ENCODE measurements at places on chromosomes 12 and 14.

- peaks cover 8% of the 10 kb centered on the region for H3K36me3 ChIP-seq
- H3K27me3 ChIP-seq = no peaks in the 10 kb centered on the region
- no peak for DNase-seq
- H3K4me1 ChIP-seq = peaks cover 9% of the 10 kb centered on the region
- H3K27ac ChIP-seq = no peak overlapping the region
Observed at GRCh38 chr14:77541905-77542304, 43.3 kb upstream of the ISM2 start.

DNA sequence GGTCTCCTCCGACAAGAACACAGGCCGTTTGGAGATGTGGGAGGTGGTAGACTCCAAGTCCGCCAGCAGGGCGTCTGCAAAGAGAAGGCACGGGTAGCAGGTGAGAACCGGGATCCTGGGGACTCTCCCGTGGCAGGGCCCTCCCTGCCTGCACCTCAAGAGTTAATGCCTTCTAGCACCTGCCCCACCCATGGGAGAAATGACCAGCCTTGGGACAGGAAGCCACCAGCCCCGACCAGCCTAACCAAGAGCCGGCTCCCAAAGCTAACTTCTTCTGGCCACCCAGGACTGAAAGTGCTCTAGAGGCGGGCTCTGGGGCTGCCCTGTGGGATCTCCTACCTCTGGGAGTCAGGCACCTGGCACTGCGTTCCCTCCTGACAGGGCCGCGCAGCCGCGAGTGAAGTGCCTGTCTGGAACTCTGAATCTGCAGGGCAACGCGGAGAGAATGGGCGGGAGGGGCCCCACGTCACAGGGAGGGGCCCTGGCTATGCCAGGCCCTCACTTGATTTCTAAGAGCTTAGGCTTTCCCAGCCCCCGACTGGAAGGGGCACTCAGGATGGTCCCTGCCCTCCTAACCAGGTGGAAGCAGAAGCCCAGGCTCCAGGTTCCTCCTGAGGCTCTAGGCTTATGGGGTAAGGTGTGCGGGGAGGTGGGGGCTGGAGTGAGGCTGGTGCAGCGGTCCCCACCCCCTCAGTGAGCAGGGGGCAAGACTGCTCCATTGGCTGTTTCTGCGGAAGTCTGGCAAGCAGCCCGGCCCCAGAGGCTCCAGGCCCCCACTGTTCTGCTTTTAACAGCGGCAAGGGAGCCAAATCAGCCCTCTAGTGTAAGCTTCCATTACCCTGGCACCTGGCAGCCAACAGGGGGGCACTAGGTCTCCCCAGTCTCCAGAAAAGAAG lies 23.6 kb upstream of the RPLP0 start:
- H3K36me3 ChIP-seq = peaks cover 9% of the 10 kb centered on the region
- H3K4me3 ChIP-seq = peak overlapping the region; percentile 10
- H3K27ac ChIP-seq = peak overlapping the region; percentile 73
- H3K4me1 ChIP-seq = peaks cover 52% of the 10 kb centered on the region
- no peak for DNase-seq

GRCh38 chr12:53049571-53050318 lies at the start of gene TNS2:
Gene TNS2, plus strand, starts transcription at chr12:53050065. Its CDS starts 121 bp downstream, at chr12:53050186.
- no peaks in the 10 kb centered on the region for H3K36me3 ChIP-seq
- H3K4me3 ChIP-seq = peak within 1 kb of the TSS; percentile 83
- peaks cover 84% of the 10 kb centered on the region for H3K4me1 ChIP-seq
- peak; percentile 83 for DNase-seq
- peak within 1 kb of the TSS; percentile 98 for H3K27ac ChIP-seq

- peaks cover 22% of the 10 kb centered on the region for H3K36me3 ChIP-seq
- peaks cover 23% of the 10 kb centered on the region for H3K4me1 ChIP-seq
- DNase-seq = no peak
Observed at GRCh38 chr14:52730709-52731111, 744 bp downstream of the STYX start.

DNA sequence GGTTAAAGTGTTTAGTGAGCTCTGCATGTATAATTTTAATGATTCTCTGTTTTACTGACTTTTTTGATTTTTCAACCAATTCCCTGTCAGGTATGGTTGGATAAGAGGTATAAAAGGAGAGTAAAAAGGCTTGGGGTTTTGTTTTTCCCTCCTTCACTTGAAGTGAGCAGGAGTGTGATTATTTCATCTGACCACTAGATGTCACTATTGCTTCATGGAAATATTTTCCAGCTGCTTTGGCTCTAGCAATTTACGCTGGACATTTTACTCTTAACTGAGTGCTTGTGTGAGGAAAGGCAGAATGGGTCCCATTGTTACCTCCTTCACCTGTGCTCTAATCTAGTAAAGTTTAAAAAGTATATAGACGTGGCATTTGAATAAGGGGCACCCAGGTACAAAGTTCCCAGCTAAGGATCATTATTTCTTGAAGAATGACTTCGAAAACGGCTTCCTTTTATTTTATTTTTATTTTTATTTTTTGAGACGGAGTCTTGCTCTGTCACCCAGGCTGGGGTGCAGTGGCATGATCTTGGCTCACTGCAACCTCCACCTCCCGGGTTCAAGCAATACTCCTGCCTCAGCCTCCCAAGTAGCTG lies 66.5 kb downstream of the TBC1D30 start:
- no peaks in the 10 kb centered on the region for H3K4me1 ChIP-seq
- H3K27me3 ChIP-seq = peaks cover 29% of the 10 kb centered on the region
- no peak for DNase-seq
- no peak overlapping the region for H3K27ac ChIP-seq
- no peaks in the 10 kb centered on the region for H3K36me3 ChIP-seq

DNA sequence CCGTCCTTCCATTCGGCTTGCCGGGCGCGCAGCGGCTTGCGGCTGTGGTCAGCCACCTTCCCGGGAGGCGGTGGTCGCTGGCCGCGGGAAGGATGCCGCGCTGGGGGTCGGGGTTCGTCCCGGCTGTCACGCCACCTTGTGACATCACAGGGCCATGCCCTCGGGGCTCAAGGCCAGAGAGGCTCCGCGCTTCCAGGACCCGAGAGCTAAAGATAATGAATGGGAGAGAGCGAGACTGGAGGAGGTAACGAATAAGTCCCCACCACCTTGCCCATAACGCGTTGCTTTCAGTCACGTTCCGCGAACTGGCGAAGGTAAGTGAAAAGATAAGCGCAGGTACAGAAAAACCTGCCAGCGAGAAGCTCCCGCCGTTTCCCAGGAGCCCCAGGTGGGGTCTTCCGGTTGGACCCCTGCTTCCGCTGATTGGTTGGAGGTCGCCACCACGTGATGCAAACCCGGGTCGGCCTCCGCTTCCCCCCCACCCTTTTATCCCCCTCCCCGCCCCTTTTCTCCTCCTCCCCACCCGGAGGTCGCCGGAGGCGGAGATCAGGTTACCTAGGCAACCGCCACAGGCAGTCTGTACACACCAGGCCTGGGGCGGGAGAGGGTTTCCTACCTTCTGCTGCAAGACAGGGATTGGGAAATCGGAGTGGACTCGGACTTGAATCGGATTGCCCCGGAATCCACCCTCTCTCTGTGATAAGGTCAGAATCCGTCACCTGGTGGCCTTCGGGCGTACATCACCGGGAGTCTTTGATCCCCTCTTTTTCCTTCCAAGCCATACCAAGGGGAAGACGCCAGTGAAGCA lies at the start of gene LRRC9:
Gene LRRC9, plus strand, starts transcription at position 575 of the 808 bp plus-strand sequence.
- peak within 1 kb of the TSS; percentile 79 for H3K4me3 ChIP-seq
- DNase-seq = no peak
- H3K27ac ChIP-seq = no peak within 1 kb of the TSS
- H3K36me3 ChIP-seq = no peaks in the 10 kb centered on the region
- peaks cover 58% of the 10 kb centered on the region for H3K27me3 ChIP-seq
- H3K4me1 ChIP-seq = peaks cover 7% of the 10 kb centered on the region

- no peak overlapping the region for H3K4me3 ChIP-seq
- H3K36me3 ChIP-seq = no peaks in the 10 kb centered on the region
- DNase-seq = no peak
Observed at GRCh38 chr12:132444957-132445883, 44.7 kb upstream of the FBRSL1 start.

GRCh38 chr14:33232031-33232430 lies 293.4 kb downstream of the NPAS3 start:
- no peaks in the 10 kb centered on the region for H3K36me3 ChIP-seq
- H3K27ac ChIP-seq = no peak overlapping the region
- peaks cover 16% of the 10 kb centered on the region for H3K27me3 ChIP-seq
- no peak overlapping the region for H3K4me3 ChIP-seq

DNA sequence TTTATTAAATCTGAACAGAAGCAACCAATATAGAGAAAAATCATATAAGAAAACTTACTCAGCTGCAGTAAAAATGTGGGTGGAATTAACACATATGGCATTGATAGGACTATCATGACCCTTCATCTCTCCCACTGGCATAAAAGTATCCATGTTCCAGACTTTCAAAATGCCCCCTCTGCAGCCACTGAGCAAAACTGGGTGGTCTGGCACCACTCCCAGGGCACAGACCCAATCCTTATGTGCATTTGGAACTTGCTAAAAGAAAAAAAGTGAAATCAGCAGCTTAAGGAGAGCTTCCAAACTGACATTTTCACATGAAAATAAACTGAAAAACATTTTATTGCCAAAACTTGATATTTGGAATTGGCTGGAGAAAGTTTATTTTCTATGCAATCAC lies 141.5 kb downstream of the KIF21A start:
- H3K27ac ChIP-seq = no peak overlapping the region
- H3K36me3 ChIP-seq = peaks cover 1% of the 10 kb centered on the region
- no peaks in the 10 kb centered on the region for H3K27me3 ChIP-seq
- H3K4me1 ChIP-seq = no peaks in the 10 kb centered on the region
- DNase-seq = no peak

- H3K4me1 ChIP-seq = no peaks in the 10 kb centered on the region
- DNase-seq = no peak
- H3K27me3 ChIP-seq = peaks cover 15% of the 10 kb centered on the region
- H3K27ac ChIP-seq = no peak overlapping the region
- no peak overlapping the region for H3K4me3 ChIP-seq
- H3K36me3 ChIP-seq = no peaks in the 10 kb centered on the region
Observed at GRCh38 chr12:127690161-127690560, 576.8 kb upstream of the TMEM132C start.

GRCh38 chr12:643475-644302 lies 19.6 kb downstream of the NINJ2 start:
- H3K4me3 ChIP-seq = peak overlapping the region; percentile 42
- H3K36me3 ChIP-seq = no peaks in the 10 kb centered on the region
- H3K27me3 ChIP-seq = no peaks in the 10 kb centered on the region
- peak overlapping the region; percentile 82 for H3K27ac ChIP-seq

DNA sequence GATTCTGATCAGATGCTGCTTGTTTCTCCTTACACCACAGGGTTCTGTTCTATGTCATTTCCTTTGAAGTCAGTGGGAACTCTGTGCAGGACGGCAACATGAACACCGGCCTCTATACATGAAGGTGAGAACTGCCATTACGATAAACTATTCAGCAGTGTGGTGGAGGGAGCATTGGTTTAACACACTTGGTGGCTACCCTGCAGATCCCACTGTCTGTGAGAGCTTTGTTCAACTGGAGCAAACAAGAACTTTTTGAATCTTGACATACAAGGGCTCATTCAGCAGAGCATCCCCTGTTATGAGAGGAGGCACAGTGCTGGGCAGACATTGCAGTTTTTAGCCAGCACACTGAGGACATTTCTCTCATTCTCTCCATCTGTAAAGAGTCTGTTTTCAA lies 10.7 kb upstream of the FRS2 start:
- no peak for DNase-seq
- H3K4me1 ChIP-seq = no peaks in the 10 kb centered on the region
- H3K4me3 ChIP-seq = no peak overlapping the region
- H3K27me3 ChIP-seq = no peaks in the 10 kb centered on the region

DNA sequence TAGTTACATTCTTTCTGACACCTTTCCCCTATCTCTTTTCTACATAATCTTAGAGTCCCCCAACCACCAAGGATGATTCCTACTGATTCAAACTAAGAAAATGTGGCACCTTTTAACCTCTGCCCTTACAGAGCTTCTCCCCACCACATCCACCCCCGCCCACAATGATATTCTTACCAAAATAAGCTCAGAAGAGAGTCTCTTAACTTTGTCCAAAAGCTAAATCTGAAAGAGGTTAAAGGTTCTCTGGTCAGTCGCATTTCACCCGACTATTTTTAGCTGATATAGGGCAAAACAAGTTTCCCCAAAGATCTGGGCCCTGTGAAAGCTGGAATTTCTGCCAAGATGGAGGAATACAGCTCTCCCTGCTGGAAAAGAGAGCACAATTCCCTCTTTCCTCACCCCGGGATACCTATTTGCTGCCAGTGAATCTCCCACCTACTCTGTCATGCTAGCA lies 128.6 kb downstream of the ZFP36L1 start:
- H3K27ac ChIP-seq = no peak overlapping the region
- H3K27me3 ChIP-seq = no peaks in the 10 kb centered on the region
- DNase-seq = no peak
- H3K36me3 ChIP-seq = no peaks in the 10 kb centered on the region

GRCh38 chr14:24398653-24399446 lies at the start of gene NYNRIN:
Gene NYNRIN, plus strand, starts transcription at chr14:24399003. Its CDS starts 244 bp downstream, at chr14:24399247.
- H3K4me3 ChIP-seq = peak within 1 kb of the TSS; percentile 89
- no peak for DNase-seq
- H3K4me1 ChIP-seq = peaks cover 64% of the 10 kb centered on the region
- H3K27ac ChIP-seq = peak within 1 kb of the TSS; percentile 86
- peaks cover 8% of the 10 kb centered on the region for H3K36me3 ChIP-seq

- H3K36me3 ChIP-seq = peaks cover 45% of the 10 kb centered on the region
- H3K4me3 ChIP-seq = no peak overlapping the region
- DNase-seq = no peak
Observed at GRCh38 chr12:42442311-42442759, 116.4 kb downstream of the PPHLN1 start.

- peak overlapping the region; percentile 43 for H3K27ac ChIP-seq
- H3K36me3 ChIP-seq = peaks cover 16% of the 10 kb centered on the region
- peaks cover 55% of the 10 kb centered on the region for H3K4me1 ChIP-seq
- H3K27me3 ChIP-seq = no peaks in the 10 kb centered on the region
Observed at GRCh38 chr12:20631711-20632110, 63.4 kb upstream of the SLCO1C1 start.

DNA sequence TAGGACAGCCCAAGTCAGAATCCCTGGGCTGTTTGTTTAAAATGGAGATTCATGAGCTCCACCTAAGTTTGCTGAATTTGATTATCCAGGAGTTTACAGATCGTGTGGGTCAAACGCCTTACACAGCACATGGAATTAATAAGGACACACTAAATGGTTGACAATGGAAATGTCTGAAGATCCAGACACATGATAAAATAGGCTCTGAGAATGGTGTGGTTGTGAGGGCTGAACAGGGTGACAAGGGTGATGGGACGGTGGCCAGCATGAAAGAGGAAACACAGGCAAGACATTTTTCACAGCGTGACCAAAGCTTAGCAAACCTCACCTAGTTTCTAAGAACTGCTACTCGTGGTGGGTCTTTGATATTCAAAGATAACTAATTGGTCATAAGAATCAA lies 12.5 kb downstream of the VWF start:
- no peak overlapping the region for H3K27ac ChIP-seq
- H3K36me3 ChIP-seq = no peaks in the 10 kb centered on the region
- peaks cover 2% of the 10 kb centered on the region for H3K4me1 ChIP-seq
- DNase-seq = no peak
- no peaks in the 10 kb centered on the region for H3K27me3 ChIP-seq

- H3K4me1 ChIP-seq = peaks cover 10% of the 10 kb centered on the region
- H3K27me3 ChIP-seq = peaks cover 13% of the 10 kb centered on the region
- H3K4me3 ChIP-seq = no peak overlapping the region
- DNase-seq = no peak
Observed at GRCh38 chr14:77068517-77069200, 29.4 kb upstream of the CIPC start.

- no peaks in the 10 kb centered on the region for H3K4me1 ChIP-seq
- no peak overlapping the region for H3K4me3 ChIP-seq
- no peak for DNase-seq
- no peak overlapping the region for H3K27ac ChIP-seq
- H3K36me3 ChIP-seq = no peaks in the 10 kb centered on the region
Observed at GRCh38 chr12:3795066-3795465, 42.2 kb upstream of the CRACR2A start.
